ENCODE measurements at places on chromosomes 12 and 14.
A peak's percentile ranks its signal among the peaks of the same experiment; 100 is the strongest.

DNA sequence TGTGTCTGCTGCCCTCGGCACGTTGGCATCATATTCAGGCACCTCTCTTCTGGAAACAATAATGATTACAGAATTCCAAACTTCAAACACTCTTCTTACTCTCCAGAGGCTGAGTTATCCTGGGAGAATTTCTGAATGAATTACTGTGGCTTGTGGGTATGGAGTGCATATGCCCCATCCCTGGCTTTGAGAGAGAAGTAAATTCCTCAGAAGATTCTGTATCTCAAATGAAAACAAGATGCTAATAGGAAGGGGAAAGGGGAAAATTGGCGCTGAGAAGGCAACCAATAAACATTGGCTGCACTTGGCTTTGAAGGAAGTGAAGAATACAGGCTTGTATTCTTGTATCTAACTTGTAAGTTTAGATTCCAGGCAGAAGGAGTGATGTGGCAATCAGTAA is 132.0 kb upstream of the NOVA1 start:
- peak; percentile 13 for DNase-seq

- DNase-seq = no peak
Observed at GRCh38 chr14:90139199-90139598, 77.4 kb downstream of the KCNK13 start.

- no peak for DNase-seq
Observed at GRCh38 chr12:6057700-6058099, 66.8 kb downstream of the VWF start.

- no peak for DNase-seq
Observed at GRCh38 chr14:98262566-98262965, 1009.4 kb downstream of the BCL11B start.

DNA sequence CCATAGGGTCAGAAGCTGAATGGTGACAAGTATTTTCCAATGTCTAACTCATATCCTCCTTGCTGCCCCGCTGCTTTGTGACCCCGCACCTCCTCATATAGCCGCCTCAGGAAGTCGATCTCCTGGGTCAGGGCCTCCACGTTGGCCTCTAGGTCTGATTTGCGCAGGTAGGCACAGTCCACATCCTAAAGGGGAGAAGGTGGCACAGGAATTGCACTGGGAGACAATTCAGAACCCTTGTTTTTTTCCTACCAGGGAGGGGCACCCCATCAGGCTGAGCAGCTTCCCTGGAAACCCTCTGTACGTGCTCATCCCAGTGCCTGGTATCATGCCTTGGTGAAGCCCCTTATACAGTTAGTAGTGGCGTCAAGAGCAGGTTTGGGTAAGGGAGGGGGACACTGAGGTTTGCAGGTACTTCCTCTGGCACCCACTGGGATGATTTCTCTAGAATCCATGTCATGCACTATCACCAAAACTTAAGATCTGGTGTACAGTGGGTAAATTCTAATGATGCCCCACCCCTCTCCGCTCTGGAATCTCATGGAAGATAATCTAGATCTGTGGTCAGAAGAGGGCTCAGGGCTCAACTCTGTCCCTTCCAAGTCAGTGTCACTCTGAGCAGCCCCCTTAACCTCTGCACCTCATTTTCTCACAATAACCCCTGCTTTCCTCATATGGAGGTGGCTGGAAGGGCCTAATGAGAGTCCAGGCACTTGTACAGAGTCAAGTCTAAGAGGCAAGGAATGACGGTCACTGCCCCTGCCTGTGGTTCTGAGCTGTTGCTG is 20.1 kb upstream of the KRT86 start:
- no peak for DNase-seq

DNA sequence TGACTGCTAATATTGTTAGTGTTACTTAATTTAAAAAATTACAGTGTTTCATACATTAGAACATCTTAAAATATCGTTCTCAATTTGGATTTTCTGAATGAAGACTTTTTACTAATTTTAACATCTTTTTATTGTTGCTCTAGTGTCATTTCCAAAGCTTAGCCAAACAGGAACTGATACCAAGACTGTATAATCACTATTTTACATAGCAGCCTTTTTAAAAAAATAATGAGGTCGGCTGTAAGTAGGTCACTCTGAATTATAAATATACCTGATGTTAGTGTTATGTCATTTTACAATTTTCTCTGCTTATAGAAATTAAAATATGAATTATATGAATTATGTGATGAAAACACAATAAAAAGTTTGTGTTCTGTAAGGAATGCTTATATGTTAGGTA is 321.5 kb downstream of the TMEM117 start:
- no peak for DNase-seq

DNA sequence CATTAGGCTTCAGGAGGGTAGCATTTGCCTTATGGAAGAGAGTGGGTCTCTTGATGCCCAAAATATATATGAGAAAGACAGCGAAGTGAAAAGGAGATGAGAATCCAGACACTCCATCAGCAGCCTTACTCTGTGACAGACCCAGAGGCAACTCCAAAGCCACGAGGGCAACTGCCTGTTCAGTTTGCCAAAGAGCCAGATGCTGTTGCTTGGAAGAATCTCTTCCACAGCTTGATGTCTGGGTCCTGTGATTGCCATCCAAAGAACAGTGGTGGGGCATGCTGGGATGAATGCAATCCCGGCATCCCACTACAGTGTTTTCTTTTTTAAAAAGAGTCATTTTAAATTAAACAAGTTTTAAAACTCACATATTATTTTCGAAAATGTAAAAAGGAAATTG is 10.9 kb upstream of the OTX2 start:
- no peak for DNase-seq

GRCh38 chr14:78721756-78722480 is 551.7 kb downstream of the NRXN3 start:
- DNase-seq = no peak

DNA sequence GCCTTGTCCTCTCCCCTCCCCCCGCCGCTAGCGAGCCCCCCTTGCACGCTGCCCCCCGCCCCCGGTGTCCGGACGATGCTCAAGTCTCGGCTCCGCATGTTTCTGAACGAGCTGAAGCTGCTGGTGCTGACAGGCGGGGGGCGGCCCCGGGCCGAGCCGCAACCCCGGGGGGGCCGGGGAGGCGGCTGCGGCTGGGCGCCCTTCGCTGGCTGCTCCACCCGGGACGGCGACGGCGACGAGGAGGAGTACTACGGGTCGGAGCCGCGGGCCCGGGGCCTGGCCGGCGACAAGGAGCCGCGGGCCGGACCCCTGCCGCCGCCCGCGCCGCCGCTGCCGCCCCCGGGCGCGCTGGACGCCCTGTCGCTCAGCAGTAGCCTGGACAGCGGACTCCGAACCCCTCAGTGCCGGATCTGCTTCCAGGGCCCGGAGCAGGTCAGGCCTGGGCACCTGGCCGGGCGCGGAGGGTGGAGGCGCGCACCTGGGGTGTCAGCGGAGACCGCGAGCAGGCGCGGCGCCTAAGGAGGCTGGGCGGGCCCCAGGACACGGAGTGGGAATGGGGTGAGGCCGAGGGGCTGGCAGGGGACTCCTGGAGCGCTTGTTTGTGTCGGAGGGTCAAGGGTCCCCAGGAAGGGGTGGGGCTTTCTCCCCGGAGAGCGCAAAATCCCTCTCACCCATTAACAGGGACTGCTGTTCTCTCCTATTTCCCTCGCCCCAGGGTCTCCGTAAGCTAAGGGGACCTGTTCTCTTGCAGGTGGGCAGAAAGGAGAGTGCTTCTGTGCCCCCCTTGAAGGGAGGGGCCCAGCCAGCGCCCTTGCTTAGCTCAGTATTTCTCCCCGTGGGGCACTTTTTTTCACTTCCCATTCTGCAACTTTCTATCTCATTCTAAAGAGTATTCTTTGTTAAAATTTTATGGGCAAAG is 810 bp downstream of the MARCHF9 start:
- no peak for DNase-seq

DNA sequence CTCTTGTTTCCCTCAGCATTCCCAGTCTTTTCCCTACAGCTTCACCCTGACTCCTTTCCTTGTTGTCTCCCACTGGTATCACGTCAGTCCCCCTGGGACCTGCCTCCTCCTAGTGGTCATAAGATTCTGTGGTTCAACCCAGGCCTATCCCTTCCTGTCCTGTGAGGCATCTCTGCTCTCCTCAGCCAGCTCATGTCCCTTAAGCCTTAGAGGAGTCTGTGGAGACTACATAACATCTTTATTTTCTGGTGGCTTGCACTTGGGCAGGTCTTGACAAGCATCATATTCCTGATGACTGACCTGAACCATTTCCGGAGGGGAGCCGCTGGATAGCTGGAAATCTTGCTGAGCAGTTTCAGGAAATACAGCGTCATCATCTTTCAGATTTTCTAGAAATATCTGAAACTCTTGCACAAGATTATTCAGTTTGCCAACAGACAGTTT is 688 bp downstream of the C12orf71 start:
- no peak for DNase-seq

DNA sequence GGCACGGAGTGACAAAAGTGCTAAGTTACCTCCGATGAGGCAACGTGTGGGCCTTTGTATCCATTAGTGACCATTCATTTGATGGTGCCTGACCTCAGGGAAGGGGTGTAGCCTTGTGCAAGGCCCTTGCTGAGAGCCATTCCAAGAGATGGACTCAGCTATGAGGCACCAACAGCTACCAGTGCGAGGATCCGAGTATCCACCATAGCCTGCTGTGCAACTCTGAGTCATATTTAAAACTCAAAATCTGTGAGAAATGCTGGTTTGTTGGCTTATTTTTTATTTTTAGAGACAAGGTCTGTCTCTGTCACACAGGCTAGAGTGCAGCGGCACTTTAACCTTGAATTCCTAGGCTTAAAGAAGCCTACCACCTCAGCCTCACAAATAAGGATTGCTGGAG is 25.1 kb upstream of the WNK1 start:
- no peak for DNase-seq

DNA sequence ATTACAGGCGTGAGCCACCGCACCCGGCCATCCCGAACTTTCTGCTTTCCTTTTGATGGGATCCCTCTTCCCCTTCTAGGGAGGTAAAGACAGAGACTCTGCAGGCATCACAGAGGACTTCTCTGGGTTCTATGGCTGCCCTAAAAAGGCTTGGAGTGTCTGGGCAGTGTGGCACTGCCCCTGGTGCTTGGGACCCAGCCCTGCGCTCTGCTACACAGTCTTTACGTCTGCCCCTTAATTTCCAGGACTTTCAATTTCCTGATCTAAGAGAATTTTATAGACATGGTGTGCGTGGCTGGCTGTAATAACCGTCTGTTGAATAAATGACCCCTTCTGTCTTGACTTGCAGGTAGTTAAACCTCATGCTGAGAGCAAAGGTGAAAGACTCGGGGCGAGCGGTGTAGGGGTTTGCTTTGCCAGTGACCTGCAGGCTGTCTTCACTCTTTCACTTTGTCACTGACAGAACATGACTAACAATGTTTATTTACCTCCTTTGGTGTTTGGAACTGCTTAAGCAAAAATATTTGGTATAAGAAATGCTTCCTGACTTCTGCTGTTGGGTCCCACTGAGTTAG is 110.9 kb upstream of the MAP1LC3B2 start:
- DNase-seq = no peak

DNA sequence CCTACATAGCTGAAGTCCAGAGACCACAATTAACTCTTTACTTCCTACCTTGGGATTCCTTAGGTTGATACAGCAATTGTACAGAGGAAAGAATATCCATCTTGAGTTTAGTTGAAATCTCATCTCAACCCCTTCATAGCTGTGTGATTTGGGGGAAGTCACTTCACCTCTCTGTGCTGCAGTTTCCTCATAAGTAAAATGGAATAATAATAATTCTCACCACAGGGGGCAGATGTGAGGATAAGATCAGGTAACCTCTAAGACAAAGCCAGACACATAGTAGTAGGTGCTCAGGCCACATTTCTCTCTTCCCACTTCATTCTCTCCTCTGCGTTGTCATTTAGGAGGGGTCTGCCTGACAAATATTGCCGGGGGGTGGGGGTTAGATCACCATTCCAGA is 6.7 kb downstream of the FOXN4 start:
- DNase-seq = no peak

- DNase-seq = no peak
Observed at GRCh38 chr14:53470351-53471043, 317.4 kb upstream of the DDHD1 start.

- DNase-seq = no peak
Observed at GRCh38 chr14:23618415-23618988, 17.7 kb upstream of the DHRS2 start.

- DNase-seq = no peak
Observed at GRCh38 chr14:104528496-104528895, 51.1 kb upstream of the C14orf180 start.

- DNase-seq = no peak
Observed at GRCh38 chr14:35347323-35348043, 55.3 kb downstream of the PSMA6 start.

DNA sequence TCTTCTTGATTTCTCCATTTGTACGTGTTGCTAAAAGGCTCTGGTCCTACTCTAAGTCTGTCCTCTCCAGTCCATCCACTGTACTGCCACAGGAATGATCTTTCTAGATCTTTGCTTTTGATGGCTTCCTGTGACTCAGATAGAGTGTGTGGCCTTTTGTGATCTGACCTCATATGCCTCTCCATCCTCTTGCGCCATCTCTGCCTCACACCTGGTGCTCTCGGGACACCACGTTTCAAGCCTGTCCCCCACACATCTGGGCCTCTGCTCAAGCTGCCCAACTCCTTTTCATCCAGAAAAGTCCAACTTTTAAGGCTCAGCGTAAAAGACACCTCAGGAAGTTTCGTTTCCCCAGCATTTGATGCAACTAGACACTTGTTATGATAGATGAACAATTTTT is 39.0 kb downstream of the DCAF4 start:
- DNase-seq = no peak

DNA sequence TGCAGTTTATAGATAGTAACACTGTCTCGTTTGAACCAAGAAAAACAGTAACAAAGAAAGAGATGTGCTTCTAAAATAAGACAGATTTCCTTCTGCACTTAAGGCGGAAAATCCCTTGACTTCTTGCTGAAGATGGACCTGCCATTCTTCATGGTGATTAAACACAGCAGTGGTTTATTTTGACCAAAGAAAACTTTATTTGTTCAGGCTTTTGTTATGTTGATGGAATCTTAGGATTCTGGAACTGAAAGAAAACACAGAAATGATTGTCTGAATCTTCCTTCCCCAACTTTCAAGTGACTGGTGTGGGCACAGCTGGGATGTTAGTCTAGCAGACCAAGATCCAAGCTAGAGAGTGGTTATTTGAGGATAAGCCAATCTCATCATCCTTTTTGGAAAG is 72.2 kb downstream of the DACT1 start:
- no peak for DNase-seq
